Activated T-cell treated with anti-CD3 and anti-CD28 coated beads, Interleukin-2, amount 50 U/mL, for 1 hour (primary cell): ENCODE measurements at places on chromosomes 16 and 17.

GRCh38 chr17:73956169-73956568, 247.3 kb upstream of the RPL38 start:
- DNase-seq, result no peak

DNA sequence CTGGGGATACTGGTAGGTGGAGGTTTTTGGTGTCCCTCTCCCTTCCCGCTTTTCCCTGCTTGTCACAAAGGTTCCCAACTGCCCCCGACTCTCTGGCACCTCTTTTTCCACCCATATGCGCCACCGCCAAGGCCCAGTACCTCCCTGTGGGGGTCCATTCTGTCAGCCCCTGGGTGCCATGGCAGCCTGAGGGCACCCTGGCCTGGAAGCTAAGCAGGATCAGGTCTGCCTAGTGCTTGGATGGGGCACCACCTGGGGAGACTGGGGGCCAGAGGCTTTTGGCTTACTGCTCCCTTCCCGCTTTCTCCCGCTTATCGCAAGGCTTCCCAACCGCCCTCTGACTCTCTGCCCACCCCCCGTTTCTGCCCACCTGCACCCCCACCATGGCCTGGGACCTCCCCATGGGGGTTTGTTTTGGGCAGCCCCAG, 2286.4 kb downstream of the TP53TG3F start:
- no peak for DNase-seq

DNA sequence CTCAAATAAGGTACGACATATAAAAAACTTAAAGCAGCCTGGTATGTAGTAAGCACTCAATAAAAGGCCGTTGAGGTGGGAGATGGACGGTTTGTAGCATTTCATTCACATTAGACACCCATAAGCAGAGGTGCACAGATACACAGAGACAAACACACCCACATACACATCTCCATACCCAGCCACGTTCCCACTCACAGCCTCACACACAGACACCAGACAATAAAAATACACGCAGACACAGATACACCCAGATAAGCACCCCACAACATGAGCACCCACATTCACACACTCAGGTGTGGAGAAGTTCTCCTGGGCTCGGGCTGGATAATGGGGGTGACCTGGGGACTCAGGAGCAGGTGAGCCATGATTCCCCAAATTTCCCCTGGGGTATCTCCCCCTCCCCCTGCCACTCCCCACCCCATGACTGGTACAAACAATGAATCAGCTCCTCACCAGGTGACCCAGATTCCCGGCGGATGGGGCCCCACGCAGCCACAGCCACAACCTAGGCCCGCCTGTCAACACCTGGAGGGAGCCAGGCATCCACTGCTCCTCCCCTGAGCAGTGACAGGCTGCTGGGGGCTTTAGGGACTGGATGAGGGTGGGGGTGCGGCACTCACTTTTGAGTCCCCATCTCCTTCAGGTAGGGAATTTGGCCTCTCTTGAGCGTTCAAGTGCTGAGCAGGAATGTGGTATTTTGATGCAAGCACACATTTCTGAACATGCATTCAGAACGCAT, 2.7 kb downstream of the DLX3 start:
- no peak for DNase-seq

GRCh38 chr17:44038604-44039011, 23.8 kb upstream of the TMEM101 start:
- DNase-seq, result no peak

- DNase-seq, result no peak
These were observed 53.8 kb downstream of the SYNRG start for GRCh38 chr17:37555386-37555785.

DNA sequence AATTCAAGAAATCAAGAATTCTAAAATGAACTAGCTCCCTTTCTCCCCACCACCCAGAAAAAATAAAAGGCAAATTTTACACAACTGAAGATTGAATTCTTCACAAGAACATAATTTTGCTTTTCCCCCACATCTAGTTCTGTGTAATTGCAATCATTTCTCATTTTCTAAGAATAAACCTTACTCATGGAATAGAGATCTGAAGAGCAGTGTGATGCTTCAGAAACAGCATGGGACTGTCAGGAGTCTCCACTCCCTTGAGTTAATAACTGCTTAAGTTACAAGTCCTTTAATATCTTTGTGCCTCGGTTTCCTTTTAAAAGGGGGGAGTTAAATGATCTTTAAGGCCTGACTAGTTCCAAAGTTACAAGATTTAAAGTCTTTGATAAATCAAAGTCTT, 53.7 kb downstream of the CACNG1 start:
- no peak for DNase-seq
